ENCODE measurements at places on chromosomes 12 and 14.

GRCh38 chr14:22598896-22599244 lies 770 bp downstream of the ABHD4 start:
- DNase-seq = peak; percentile 5

DNA sequence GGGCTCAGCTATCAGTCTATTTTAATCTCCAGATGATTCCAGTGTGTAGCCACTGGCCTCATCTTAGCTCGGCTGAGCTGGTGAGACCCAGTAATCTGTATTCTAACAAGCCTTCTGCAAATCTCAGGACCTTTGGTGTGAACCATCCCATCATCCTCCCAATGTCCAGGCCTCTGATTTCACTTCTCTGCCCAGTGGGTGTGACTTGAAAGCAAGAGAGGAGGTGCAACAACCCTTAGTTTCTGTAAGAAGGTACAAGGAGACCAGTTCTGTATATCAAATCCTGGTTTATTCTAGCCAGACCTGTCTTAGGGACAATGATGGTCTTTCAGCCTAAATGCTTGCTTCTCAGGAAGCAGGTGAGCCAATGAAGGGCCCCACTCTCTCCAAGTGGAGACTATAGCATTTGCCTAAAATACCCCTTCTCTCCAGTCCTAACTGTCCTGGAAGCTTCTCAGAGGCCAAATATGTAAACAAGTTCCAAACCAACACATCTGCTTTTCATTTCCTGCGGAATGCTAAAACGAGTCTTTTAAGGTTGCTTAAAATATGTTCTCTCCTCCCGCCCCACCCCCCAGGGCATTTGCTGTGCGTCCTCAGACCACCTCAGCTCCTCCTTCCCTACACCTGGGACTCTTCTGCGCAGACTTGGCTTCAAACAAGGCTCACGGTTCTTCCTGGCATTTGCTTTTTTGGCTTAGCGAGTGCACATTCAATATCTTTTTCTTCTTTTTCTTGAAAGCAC lies 78.4 kb upstream of the FUT8 start:
- DNase-seq = no peak

- DNase-seq = no peak
Measured at GRCh38 chr12:5163661-5164060, 120.0 kb downstream of the KCNA5 start.

- DNase-seq = no peak
Measured at GRCh38 chr12:21539797-21540196, 13.7 kb downstream of the SPX start.

- no peak for DNase-seq
Measured at GRCh38 chr12:127819056-127819455, 447.9 kb upstream of the TMEM132C start.

DNA sequence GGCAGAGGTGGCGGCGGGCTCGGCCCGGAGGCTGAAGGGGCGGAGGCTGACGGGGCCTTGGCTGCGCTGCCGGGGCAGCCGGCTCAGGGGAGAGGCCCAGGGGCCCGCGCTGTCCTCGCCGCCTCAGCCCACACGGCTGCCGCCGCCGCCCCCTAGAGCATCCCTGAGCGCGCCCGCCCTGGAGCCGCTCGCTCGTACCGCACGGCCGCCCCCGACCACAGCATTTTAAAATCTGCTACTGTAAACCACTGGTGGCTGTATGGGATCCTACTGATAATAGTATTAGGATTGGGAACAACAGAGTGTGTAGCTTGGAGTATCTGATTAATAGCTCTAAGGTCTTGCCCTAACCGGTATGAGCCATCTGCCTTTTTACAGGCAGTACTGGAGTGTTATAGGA lies 22.2 kb upstream of the EDDM3A start:
- no peak for DNase-seq

GRCh38 chr14:48703728-48704467 lies 882.3 kb downstream of the RPS29 start:
- no peak for DNase-seq

DNA sequence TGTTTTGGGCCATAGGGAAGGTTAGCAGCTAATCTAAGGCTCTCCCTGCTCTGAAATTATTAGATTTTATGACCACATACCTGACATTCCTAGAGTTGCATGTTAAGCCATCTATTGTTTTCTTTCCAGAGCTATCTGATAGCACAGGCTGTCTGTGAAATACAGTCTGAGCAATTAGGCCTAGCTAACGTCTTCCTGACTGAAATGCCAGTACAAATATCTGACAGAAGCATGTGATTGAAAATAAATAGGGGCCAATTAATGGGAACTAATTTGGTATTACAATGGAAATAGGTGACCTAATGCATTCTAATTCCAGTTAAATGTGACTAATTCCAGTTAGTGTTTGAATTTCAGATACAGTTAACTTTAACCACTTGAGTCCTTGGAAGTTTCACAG lies 115.2 kb downstream of the C12orf75 start:
- DNase-seq = no peak

GRCh38 chr12:131281016-131281415 lies 327.3 kb downstream of the ADGRD1 start:
- no peak for DNase-seq

- DNase-seq = no peak
Measured at GRCh38 chr12:48934312-48934706, 9.0 kb upstream of the FKBP11 start.

GRCh38 chr12:107397890-107398500 lies 287.6 kb upstream of the PWP1 start:
- no peak for DNase-seq

- peak; percentile 28 for DNase-seq
Measured at GRCh38 chr12:47730341-47730744, 5.1 kb upstream of the ENDOU start.

GRCh38 chr12:94815958-94816357 lies 165.6 kb upstream of the TMCC3 start:
- no peak for DNase-seq

- no peak for DNase-seq
Measured at GRCh38 chr14:89613260-89614008, 196.4 kb upstream of the FOXN3 start.

GRCh38 chr14:68664225-68664681 lies 128.6 kb downstream of the ZFP36L1 start:
- no peak for DNase-seq

DNA sequence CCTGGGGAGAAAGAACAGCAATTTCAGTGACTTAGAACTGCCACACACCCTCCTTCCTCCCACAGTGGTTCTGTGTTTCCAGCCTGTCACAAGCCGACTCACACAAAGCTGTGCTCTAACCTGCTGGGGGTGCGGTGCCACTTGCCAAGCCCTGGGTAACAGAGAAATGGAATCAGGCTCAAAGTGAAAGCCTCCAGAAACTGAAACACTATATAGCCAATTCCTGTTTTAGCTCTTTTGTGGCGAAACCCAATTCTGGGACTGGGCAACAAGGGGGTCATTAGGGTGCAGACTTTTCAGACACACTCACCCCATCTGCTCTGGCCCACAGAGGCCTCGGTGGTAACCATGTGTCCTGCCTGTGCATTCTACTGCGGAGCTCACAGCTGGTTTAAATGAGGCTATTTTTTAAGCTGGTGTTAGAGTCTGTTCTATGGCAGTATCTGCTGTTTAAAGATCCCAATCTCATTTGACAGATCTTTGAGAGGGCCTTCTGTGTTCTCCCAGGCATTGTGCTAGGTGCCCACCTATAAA lies 15.2 kb upstream of the ACTR6 start:
- no peak for DNase-seq

- DNase-seq = no peak
Measured at GRCh38 chr14:39154594-39155189, 15.4 kb downstream of the TRAPPC6B start.

DNA sequence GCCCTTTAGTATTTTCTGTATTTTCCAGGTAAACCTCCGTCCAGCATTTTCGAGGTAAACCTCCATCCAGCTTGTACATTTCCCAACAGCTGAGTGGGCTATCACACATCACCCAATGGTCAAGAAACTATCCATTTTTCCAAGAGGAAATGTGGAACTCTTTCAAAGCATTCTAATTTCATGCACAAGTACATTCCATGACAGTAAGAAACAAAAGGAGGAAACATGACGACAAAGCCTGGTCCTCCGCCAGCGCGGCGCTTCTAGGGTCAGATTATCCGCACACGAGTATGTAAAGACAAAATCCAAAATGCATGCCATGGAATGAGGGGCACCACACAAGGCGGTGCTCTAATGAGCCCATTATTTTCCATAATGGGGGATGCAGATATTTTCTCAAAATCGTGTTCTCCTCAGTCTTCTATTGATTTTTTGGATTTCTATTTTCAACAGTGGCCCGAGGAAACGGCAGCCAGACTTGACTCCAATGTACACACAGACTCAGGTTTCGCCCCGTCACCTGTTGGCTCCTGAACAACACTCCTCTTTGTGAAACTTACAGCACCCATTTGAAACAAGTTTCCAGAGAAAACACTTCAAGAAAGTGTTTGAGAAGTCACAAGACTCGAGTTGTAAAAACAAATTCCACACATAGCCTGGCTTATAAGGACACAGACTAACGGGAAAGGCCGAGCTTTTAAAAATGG lies 107.4 kb downstream of the PRICKLE1 start:
- no peak for DNase-seq

DNA sequence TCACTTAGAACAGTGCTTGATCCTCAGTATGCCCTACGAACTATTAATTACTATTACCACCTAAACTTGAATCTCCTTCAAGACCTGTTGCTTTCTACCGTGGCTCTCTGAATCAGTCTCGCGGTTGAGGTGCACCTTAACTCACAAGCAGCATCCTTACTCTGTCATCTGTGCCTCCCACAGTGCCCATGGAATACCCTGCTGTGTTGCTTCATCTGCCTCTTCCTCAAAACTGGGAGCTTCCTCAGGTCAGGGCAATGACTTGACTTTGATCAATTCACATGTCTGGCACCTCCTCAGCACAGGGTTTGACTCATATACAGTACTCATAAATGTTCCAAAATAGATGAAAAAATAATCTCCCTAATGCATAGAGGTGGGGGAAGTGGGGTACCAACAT lies 305.9 kb downstream of the NUAK1 start:
- DNase-seq = no peak

DNA sequence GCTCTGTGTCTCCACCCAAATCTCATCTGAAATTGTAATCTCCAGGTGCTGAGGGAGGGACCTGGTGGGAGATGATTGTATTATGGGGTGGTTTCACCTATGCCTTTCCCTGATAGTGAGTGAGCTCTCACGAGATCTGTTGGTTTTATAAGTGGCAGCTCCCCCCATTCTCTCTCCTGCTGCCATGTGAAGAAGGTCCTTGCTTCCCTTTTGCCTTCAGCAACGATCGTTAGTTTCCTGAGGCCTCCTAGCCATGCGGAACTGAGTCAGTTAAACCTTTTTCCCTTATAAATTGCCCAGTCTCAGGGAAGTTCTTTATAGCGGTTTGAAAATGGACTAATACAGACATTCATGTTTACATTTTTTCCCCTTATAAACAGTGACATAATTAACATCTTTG lies 36.1 kb downstream of the PELI2 start:
- no peak for DNase-seq

- DNase-seq = no peak
Measured at GRCh38 chr12:66516133-66516532, 162.7 kb downstream of the GRIP1 start.

GRCh38 chr14:22200977-22201605 lies 387.9 kb downstream of the DAD1 start:
- DNase-seq = no peak

All from COR-L47 (cell line).